ENCODE measurements at places on chromosomes 7 and 10.

GRCh38 chr7:107353701-107354100, 116.2 kb upstream of the GPR22 start:
- DNase-seq = no peak

GRCh38 chr10:92110039-92110794, 180.7 kb downstream of the CPEB3 start:
- DNase-seq = no peak

DNA sequence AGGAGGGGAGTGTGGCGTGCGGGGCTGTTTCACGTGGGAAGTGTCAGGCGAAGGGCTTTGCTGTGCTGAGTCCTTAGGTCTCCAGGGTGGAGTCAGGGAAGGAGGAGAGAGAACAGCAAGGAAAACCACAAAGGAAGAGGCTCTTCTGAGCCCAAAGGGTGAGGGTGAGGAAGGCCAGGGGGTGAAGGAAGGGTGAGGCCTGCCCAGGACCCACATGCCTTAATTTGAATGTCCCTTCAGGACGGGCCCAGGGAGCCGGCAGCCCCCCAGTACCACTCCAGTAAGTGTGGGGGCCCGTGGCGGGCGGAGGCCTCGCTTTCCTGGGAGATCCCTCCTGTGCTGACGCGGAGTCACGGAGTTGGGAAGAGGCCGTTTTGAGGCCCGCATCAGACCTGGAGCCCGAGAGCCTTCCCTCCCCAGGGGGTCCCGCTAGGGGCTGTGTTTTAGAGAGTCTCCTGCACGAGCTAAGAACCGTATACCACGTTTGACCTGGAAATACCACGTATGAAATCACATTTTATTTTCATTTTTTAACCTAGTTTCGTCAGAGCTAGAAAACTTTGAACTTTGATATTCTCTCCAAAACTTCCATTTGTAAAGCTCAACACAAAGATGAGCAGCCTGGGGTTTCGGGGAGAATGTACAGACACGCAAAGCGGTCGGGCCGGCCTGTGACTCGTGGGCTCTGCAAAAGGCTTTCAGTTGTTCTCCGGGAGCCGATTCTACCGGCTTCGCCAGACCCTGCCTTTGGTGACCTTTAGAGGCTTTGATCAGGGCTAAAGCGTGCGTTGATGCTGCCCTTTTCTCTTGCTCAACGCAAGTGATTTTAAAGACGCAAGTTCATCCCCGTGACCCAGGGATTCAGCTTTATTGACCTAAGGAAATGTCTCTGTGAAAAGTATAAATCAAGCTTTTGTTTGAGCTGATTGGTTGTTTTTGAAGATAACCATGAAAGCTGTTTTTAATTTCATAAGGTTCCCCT, 23.6 kb upstream of the TTYH3 start:
- no peak for DNase-seq

- DNase-seq = no peak
Observed at GRCh38 chr10:18860631-18861240, 187.9 kb upstream of the MALRD1 start.

- DNase-seq = no peak
Observed at GRCh38 chr10:4083509-4084003, 298.5 kb upstream of the KLF6 start.

- DNase-seq = no peak
Observed at GRCh38 chr10:22685926-22686325, 28.5 kb downstream of the PIP4K2A start.

DNA sequence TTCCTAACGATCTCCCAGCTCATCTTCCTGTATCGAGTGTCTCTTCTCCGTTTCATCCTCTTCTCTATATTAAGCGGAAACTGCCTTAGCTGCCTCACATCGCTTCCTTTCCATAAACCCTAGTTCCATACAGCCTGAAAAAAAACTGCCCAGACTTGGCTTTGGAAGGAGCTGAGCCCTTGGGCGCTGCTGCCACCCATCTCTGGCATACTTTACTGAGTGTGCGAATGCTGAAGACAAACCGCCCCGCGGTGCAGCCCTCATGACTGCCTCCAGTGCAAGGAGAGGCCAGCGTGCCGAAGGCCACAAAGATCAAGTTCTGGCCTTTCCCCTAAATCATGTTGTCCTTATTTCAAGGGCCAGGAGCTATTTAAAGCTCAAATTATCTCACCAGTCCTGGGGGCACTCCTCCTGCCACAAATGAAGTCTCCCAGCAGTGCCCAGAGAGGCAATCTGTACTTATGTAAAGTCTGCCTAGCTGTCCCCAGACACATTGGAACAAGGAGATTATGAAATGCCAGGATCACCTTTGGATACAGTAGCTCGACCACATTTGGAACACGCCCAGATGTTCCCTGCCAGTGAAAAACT, 25.2 kb downstream of the YWHAG start:
- no peak for DNase-seq

DNA sequence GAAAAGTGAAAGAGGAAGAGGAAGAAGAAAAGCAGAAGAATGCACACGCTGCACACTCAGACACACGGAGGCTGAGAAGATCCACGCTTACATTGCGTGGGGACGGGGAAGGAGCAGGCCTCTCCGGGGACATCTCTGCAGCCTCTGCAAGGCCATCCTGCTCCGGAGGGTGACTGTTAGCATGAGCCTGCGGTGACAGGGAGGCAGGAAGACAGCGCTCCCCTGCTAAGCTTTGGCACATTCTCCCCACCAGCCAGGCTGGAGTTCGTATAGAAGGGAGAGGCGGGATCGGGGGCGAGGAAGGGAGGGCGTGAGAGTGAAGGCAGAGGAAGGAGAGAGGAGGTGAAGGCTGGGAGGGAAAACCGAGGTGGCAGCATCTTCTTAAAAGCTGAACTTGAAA, 366.0 kb upstream of the SHH start:
- no peak for DNase-seq

- DNase-seq = no peak
Observed at GRCh38 chr7:70925411-70926115, 206.4 kb upstream of the GALNT17 start.

DNA sequence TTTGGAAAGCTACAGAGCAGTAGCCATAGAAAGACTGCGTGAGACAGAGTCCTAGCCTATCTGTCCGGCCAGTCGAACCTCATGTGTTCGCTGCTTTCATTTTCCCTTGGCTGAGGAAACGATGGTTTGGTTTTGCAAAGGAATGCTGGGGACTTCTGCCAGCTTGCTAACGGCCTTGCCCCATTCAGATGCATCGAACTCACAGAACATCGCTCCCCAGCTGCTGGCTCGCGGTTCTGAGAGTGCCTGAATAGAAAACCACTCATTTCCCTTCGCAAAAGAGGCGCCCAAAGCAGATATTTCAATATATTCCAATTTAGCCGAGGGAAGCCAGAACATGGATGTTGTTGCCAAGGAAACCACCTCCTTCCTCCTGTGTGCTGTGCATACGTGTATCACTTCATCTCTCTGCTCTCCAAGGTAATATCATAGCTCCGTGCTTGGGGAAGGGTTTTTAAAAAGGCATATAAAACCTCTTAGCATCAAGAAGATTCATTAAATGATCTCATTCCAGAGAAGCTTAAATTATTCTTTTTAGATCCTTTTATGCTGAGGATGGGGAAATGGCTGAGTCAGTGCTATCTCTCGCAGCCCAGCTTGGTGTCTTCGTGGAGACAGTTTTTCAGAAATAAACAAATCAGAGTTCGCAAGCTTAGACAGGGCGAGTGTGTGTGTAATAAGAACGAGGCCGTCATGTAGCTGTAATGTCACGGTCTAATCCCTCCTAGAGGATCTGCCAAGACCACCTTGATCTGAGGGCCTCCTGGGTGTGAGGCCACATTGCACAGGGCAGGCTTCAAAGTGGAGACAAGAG, 215.2 kb downstream of the RPS24 start:
- peak; percentile 80 for DNase-seq

- DNase-seq = no peak
Observed at GRCh38 chr7:26556061-26556881, 264.6 kb downstream of the SNX10 start.

GRCh38 chr7:134920026-134920753, 66.1 kb upstream of the AGBL3 start:
- no peak for DNase-seq

- peak; percentile 53 for DNase-seq
Observed at GRCh38 chr10:124708922-124709520, 35.2 kb downstream of the FAM53B start.

- DNase-seq = peak; percentile 47
Observed at GRCh38 chr10:4661511-4662255, 164.3 kb upstream of the AKR1E2 start.

GRCh38 chr10:121281576-121281975, 316.7 kb downstream of the FGFR2 start:
- DNase-seq = no peak

DNA sequence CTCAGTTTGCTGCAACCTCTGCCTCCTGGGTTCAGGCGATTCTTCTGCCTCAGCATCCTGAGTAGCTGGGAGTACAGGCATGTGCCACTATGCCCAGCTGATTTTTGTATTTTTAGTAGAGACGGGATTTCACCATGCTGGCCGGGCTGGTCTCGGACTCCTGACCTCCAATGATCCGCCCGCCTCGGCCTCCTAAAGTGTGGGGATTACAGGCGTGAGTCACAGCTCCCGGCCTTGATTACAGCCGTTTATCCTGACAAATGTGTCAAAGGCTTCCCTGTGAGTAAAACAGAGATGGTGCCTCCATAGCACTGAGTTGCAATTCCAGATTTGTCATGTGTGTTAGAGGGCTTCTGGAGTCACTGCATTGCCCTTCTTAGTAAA, 273.7 kb downstream of the CCDC3 start:
- no peak for DNase-seq

DNA sequence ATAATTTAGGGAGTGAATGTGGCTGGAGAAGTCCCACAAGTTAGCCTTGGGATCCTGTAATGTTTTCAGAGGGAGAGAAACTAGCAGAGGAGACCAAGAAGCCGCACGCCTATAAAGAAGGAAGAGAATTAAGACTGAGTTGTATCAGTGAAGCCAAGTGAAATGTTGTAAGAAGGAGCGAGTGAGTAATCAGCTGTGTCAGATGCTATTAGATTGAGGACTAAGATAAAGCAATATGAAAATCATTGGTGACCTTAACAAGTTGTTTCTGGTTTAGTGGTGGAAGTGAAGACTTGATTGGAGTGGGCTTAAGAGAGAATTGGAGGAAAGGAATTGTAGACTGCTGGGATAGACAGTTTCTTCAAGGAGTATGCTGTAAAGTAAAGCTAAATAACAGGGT, 8.8 kb downstream of the CCSER2 start:
- no peak for DNase-seq

DNA sequence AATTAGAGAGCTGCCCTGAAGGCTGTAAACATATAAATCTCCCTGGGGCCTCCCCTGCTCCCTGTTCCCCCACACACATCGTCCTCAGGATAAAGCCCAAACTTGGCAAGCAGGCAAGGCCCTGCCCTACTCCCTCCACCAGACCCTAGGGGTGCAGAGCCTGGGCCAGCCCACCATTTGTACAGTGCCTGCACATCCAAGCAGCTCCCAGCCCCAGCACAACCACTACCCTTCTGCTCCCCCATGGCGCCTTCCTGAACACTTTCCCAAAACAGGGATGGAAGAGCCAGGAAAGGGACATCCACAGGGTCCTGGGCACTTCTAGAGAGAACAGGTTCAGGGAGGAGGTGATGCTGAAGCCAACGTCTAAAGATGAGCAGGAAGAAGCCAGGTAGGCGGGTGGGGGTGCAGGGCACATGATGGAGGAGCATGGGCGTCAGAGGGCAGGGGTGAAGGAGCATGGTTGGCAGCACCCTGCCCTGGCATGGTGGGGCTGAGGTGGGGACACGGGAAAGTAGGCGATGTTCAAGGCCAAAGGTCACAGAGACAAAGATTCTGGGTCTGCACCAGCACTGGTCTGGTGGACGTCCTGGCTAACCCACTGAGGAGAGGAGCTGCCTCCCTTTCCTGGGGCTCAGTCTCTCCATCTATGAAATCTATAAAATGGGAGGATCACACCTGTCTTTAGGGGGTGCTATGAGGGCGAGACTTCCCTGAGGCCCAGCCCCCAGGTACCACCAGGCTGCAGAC, 140.6 kb downstream of the ARHGAP22 start:
- no peak for DNase-seq

DNA sequence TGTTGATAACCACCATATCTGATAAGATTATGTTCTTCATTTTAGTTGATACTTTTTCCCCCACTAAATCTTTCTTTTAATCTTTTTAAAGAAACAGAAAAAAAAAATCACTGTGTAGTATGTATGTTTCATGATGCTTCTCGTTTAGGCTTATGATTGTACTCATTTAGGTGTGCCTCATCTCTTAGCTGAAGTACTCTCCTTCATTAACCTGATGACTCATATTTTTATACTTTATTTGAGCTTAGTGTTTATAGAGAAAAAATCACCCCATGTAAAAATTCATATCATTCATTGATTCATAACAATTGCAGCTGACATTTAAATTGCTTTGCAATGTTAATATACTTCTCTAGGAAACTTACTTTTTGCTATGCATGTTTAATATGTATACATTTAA, 158.9 kb downstream of the MLLT10 start:
- no peak for DNase-seq

DNA sequence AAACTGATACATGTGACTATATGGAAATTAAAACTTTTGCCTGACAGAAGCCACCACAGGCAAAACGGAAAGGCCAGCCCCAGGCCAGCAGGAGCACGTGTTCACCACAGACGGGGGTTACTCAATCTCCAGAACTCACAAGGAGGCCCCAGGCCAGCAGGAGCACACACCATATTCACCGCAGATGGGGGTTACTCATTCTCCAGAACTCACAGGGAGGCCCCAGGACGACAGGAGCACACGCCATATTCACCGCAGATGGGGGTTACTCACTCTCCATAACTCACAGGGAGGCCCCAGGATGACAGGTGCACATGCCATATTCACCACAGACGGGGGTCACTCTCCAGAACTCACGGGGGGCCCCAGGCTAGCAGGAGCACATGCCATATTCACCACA, 61.5 kb downstream of the NKX6-2 start:
- no peak for DNase-seq

GRCh38 chr7:151115836-151116418, 29.7 kb downstream of the AGAP3 start:
- no peak for DNase-seq

DNA sequence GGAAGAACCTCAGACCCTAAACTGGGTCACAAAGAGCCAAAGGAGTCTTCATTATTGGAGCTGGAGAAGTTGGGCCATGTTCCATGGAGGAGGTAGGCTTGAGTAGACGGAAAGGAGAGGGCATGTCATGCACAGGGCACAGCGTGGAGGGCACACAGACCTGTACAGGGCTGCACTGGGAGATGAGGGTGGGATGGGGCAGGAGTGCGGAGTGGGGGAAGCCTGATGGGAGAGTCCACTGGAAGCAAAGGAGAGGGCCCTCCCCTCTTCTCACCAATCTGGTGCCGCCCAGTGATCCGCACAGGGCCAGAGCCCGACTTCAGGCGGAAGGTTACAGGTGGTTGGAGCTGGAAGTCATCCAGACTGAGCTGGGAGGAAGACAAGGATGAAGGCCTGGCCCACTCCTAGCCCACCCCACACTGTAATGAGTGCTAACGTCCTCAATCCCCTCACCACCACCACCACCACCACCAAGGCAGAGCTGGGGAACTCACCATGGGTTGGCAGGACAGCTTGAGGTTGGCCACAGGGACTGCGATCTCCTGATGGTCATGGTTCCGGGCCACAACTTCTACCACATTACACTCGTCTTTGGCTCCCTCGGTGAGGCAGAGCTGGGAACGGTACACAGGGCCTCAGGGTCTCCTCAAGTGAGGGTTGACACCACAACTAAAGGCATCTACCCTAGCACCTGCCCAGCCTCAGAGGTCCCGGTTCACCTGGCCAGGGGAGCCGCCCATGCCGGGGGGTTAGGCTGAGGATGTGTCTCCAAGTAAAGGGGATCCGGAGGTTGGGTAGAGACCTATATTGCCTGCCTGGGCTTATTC, 1.0 kb downstream of the NPM3 start:
- no peak for DNase-seq
